ENCODE measurements at places on chromosomes 11 and 22.

GRCh38 chr11:113632981-113633380 lies 73.1 kb downstream of the TMPRSS5 start:
- DNase-seq, result no peak

DNA sequence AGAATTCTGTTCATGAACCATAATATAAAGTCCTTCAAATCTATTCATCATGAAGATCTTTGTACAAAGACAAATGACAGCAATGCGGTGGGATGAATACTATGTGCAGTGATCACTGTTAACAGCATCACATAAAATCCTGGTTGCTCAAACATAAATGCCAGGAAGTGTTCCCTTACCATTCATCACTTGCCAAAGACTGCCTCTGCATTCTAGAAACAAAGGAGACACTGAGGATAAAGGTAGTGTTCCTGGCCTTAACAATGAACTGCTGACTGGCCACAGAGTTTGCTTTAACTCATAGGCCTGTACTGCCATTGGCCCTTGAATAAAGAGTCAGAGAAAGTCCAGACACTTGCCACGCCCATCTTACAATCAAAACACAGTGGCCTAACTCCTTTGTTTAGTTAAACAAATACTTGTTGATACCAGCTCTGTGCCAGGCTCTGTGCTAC lies 29.5 kb downstream of the C2CD3 start:
- DNase-seq, result no peak

GRCh38 chr22:43526946-43527345 lies 115.1 kb downstream of the MPPED1 start:
- DNase-seq, result no peak

DNA sequence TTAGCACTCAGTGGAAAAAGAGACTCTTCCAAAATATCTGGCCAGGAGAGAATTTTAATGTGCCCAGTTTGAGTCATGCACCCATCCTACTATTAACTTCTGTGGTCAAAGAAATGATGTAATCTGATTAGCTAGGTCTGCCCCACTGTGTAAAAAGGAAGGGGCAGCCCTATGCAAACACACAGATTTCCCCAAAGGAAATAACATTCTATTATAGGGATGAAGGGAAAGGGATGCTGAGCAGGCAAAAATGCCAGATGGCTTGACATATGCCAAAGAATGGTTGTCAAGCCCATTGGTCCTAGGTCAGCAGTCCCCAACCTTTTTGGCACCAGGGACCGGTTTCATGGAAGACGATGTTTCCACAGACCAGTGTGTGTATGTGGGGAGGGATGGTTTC lies 43.3 kb upstream of the PAK1 start:
- DNase-seq, result no peak

- DNase-seq, result no peak
These were observed 5.5 kb downstream of the CERK start for GRCh38 chr22:46732513-46732912.

DNA sequence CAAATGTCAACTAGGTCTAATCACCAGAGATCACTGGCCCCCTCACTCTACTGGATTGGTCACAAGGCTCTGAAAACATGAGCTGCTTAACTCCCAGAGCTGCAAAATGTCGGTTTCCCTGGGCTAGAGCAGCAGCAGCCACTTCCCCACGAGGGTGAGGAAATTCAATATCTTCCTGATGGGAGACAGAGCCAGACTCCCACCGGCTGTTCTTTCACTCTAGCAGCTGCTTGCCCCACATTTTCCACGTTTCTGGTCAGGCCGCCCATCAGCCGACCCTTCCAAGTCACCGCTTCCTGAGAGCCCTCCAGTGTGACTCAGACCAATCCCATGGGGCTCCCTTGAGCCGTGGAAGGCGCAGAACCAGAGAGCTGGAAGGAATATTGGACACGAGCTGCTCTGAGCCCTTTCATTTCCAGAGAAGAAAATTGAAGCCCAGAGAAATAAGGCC lies 227.0 kb downstream of the ADAMTS15 start:
- DNase-seq, result no peak

DNA sequence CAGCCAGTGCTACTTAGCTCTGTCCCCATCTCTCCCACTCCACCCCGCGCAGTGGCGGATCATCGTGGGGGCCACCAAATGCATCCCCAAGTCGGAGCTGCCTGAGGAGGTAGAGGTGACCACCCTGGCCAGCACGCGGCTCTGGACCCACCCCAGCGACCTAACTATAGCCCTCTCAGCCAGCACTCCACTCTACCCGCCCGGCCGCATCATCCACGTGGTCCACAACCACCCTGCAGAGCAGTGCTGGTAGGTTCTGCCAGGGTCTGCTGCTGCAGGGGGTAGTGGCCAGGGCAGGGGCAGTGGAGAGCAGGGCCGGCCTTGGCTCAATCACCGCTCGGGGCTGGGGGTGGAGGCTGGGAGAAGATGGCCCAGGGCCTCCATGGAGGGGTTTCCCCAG lies 13.0 kb upstream of the MYRF start:
- DNase-seq, result no peak

DNA sequence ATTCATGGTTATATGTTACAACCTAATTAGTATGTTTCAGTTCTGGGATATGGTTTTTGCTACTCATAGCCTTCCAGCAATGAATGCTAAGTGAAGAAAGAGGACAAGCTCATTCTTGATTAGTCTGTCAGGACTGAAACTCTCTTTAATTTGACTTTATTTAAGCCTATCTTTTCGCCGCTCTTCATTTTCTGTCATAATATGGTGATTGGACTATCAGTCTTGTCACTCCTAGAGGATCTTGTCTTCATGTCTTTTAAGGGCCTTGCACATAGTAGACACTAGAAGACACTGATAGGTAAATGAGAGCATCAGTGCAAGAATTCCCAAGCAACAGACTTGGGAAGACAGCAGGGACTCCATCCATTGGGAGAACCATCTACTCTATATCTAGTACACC lies 18.9 kb upstream of the MTCH2 start:
- no peak for DNase-seq

GRCh38 chr11:112826026-112826425 lies 135.2 kb upstream of the NCAM1 start:
- no peak for DNase-seq

DNA sequence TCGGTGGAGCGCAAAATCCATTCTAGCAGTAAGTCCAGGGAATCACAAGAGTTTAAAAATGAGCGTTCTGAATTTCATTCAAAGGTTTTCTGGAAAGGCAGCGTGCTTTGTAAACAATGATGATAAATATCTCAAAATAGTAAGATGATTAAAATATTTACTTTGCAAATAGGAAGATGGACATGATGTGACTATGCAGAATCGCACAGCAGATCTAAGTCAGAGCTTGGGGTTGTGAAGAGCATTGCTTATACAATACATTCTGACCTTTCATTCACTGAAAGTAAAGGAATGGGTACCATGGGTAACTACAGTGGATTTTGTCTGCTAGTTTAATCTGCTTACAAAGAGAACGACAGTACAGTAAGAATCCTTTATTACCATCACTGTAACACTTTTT lies 77.5 kb downstream of the PPP6R3 start:
- no peak for DNase-seq

GRCh38 chr11:59164028-59164427 lies 7.9 kb upstream of the DTX4 start:
- no peak for DNase-seq

DNA sequence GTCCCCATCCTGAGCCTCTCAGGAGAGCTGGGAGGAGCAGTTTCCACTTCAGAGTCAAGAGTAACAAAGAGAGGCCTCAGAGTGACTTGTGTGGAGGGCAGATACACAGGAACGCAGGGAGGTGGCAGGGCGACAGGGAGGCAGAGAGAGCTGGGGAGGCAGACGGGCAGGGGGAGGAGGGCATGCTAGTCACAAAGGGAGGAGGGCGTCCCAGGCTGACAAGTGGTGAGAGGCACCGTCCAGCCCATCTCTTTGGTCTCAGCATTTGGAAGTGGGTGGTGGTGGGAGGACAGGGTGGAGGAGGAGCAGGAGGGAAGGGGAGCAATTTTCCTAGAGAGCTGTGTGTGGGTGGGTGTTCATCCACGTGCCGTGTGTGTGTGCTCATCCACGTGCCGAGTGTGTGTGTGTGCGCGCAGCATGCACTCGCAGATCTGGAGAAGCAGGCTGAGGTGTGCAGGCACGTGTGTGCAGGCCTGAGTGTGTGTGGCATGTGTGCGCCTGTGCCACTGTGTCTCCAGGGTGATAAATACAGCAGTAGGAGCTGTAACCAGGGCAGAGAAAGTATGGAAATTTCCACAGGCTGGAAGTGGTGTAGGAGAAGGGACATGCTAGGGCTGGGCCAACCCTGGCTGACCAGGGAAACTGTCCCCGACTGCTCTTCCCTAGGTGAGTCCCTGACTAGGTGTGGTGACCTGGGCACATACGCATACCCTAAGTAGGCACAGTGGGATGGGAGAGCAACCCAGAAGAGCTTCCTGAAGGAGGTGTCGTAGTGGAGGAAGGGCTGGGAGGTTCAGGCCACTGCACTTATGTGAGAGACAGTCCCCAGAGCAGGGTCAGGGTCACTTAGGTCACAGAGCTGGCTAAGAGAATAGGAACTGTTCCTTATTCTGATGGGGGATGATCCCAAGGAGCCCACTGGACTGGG lies 7.3 kb upstream of the PDE2A start:
- no peak for DNase-seq

GRCh38 chr11:95849087-95849825 lies 59.0 kb downstream of the CEP57 start:
- DNase-seq, result no peak

DNA sequence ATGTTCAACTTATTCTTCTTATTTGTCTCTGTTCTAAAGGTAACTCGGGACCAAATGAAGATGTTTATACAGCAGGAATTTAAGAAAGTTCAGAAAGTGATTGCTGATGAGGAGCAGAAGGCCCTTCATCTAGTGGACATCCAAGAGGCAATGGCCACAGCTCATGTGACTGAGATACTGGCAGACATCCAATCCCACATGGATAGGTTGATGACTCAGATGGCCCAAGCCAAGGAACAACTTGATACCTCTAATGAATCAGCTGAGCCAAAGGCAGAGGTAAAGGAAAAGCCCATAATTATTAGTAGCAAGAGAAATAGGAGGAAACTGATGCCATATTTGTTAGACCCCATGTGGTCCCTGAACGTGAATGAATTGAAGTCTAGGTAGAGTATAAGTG lies 63.3 kb downstream of the TRIM44 start:
- DNase-seq, result no peak

DNA sequence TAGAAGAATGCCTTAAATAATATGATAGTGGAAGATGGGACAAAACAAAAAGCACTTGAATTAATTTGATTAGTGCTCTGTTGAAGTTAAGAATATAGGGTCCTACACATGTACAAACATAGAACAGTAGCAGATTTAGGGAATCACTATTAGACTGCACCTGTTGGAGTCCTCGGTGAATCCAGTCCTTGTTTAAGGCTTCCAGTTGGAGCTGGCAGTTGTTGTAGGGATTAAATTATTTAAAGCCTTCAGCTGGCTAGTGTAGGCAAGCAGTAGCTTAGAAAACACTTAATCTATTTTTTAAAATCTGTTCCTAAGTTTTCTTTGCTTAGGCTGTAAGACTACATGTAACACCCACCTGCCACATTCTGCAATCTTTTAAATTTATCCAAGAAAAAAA lies 24.5 kb upstream of the CSTF3 start:
- DNase-seq, result no peak

DNA sequence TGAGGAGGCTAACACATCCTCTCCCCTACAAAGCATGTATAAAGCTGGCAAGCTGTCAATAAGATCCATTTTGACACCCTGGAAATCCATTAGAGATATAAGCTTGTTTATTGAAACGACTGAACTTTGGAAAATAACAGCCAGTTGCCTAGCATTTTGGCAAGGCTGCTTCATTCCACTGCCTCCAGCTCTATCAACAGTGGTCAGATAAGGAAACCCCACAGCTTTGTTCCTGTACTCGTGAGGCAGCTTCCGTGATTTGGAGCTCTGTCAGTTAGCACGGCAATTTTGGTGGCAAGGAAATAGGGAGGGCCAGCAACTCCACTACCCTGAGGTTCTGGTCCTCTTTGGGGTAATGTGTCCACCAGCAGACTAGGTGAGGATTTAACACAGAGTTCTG lies 2.0 kb upstream of the OR51S1 start:
- no peak for DNase-seq

DNA sequence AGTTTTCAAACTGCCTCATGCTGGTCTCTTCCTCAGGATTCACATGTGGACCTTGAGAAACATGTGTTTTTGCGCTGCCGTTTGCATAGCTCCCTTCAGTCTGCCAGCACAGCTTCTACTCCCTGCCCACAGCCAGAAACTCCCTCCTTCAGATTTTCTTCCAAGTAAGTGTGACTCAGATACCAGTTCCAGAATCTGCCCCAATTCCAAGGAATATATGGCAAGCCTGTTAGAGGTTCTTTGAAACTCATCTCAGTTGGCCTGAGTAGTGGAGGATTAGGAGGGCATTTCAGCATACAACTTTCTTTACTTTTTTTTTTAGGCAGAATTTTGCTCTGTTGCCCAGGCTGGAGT lies 67.1 kb downstream of the SNX19 start:
- no peak for DNase-seq

DNA sequence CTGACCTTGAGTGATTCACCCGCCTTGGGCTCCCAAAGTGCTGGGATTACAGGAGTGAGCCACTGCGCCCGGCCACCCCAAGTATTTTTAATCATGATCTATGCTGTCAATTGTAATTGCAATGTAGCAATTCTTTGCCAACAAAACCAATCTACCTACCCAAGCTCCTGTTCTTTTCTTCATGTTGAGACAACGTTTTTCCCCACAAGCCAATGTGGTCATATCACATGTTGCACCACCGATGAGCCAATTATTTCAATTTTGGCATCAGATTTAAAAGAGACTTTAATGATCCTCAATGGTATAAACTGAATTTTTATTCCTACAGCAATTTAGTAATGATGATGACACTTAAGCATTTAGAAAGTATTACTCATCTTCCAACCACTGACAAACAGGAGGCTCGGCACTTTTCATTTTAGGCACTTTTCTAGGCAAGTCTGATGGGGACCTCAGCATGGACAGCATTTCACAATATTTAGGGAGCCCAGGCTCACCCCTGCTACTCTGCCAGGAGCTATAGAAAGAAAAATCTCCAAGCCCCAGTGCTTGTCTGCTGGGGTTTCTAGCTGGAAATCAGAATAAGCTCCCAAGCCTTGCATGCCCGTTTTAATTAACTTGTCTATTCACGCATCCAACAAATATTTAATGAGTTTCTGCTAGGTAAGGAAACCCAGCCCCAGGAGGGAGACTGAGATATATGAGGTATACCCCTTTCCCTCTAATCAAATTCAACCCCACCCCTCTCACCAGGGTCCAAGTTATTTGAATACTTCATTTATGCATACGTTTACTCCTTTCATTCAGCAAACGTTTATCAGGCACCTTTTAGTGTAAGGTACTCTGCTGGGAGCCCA lies 291.4 kb downstream of the ST3GAL4 start:
- no peak for DNase-seq

- DNase-seq, result no peak
These were observed 7.9 kb downstream of the C11orf96 start for GRCh38 chr11:43950311-43950855.

GRCh38 chr11:63510360-63511047 lies 4.6 kb downstream of the LGALS12 start:
- DNase-seq, result no peak

GRCh38 chr11:9726321-9727022 lies 62.6 kb downstream of the SWAP70 start:
- DNase-seq, result no peak

GRCh38 chr11:30960387-30960992 lies 374.3 kb upstream of the MPPED2 start:
- no peak for DNase-seq

- no peak for DNase-seq
These were observed 110.9 kb downstream of the RASSF10 start for GRCh38 chr11:13119941-13120520.

All from activated T-cell treated with anti-CD3 and anti-CD28 coated beads, Interleukin-2, amount 50 U/mL, for 48 hours (primary cell).